Activated CD4-positive, alpha-beta T cell treated with anti-CD3 and anti-CD28 coated beads, Interleukin-2, amount 50 U/mL, for 48 hours (primary cell): ENCODE measurements at places on chromosomes 7 and 10.

GRCh38 chr7:92715963-92716362 is 120.4 kb downstream of the CDK6 start:
- no peak for DNase-seq

GRCh38 chr10:114560144-114560543 is 97.9 kb downstream of the ABLIM1 start:
- DNase-seq, result no peak

GRCh38 chr10:63766745-63767137 is 245.5 kb downstream of the REEP3 start:
- DNase-seq, result no peak

DNA sequence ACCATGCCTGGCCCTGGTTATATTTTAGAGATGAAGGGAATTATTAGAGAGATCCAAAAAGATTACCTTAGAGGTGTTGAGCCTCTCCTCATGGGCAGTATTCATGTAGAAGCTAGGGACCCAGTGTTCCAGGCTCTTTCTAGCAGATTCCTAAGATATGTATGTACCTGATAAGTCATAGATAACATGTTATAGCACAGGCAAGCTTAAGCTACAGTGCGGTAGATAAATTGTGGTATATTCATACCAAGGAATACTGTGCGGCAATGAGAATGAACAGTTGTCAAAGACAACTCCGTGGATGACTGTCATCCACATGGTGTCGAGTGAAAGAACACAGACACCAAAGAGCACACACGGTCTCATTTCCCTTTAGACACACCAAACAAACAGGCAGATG is 53.1 kb downstream of the TACR2 start:
- no peak for DNase-seq

GRCh38 chr7:106791526-106791925 is 73.6 kb upstream of the PIK3CG start:
- no peak for DNase-seq

- no peak for DNase-seq
Observed at GRCh38 chr7:132901241-132901640, 180.6 kb downstream of the CHCHD3 start.

- DNase-seq, result no peak
Observed at GRCh38 chr7:138710536-138711385, 9.6 kb upstream of the SVOPL start.

DNA sequence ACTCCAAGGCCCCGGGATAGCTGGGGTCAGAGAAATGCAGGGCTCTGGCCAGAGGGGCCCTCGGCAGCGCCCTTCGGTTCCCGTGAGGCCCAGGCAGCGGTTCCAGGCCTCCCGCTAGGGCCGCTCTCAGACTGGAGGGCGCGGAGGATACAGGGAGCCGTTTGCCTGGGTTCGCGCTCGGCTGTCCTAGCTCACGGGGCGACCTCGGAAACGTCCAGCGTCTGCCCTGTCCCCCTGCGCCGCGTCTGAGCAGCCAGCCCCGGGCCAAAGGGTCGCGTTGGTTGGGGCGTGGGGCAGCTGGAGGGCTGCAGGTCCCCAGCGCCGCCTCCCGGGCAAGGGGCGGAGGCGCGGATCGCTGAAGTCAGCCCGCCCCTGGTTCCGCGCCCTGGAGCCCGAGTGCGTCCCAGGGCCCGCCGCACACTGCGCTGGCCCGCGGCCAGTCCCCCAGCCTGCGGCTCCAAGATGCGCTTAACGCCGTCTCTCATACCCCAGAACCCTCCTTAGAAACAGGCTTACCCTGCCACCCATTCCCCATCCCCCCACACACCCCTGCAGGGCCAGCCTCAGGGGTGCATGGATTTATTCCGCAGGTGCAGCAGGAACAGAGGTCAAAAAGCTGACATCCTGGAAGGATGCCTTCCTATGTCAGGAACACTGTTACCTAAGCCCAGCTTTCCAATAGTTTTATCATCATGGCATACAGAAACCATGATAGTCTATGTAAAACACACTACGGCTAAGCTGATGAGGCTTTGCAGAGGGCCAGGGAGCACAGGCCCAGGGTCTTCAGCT is 22.1 kb upstream of the OPN4 start:
- no peak for DNase-seq

- no peak for DNase-seq
Observed at GRCh38 chr10:130493446-130494145, 357.4 kb downstream of the GLRX3 start.

DNA sequence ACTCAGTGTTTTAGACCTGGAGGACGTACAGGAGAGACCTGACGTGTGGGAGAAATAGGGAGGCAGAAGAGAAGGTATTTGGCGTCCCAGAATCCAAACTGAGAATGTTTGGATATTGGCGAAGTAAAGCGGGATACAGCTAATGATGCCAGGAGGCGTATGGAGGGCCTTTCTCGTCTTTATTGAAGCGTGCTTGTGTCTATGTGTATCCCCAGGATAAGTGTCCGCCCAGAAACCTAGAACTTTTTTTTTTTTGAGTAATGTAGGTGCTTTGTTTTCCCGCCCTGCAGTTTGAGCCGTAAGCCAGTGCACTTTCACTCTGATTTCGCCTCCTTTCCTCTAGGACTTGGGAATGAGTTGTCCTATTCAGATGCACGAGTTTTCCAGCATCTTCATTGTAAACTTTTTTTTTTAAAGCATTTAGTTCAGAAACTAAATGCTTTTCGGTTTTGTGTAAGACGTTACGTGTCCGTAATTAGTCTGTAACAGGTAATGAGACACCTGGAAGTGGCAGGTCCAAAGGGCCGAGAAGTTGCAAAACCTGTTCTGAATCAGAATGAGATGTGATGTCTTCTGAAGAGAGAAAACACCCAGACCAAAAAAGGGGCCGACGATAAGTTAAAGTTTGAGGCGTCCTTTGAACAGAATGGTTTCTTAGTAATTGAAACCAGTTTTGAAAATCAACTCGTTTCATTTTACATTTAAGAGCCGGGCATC is 746 bp downstream of the ARL5B start:
- peak; percentile 22 for DNase-seq

- no peak for DNase-seq
Observed at GRCh38 chr7:157890921-157891401, 554.2 kb downstream of the DNAJB6 start.

DNA sequence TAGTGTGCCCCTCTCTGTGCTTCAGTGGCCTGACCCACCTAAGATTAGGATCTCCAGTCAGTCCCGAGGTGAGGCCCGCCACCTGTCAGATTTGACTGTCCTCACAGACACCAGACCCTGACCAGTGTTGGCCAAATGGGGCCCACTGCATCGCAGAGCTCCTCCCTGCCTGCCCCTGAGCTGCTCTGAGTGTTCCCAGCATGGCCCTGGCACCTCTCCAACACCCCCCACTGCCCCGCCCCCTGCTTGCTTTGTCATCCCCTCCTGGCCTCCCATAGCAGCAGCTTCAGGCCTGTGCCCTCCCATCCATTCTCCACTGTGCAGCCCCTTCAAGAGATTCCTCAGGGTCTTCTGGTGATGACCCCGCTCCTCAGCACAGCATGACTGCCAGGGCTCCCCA is 67.6 kb downstream of the C10orf120 start:
- DNase-seq, result no peak

DNA sequence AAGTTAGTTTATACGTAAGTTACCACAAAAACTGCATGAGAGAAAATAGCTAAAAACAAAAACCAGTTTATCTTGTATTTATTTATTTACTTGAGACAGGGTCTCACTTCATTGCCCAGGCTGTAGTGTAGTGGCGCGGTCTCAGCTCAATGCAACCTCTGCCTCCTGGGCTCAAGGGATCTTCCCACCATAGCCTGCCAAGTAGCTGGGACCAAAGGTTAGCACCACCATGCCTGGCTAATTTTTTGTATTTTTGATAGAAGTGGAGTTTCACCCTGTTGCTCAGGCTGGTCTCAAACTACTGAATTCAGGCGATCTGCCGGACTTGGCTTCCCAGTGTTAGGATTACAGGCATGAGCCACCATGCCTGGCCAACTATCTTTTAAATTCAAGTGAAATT is 277.4 kb downstream of the PLXDC2 start:
- DNase-seq, result no peak

DNA sequence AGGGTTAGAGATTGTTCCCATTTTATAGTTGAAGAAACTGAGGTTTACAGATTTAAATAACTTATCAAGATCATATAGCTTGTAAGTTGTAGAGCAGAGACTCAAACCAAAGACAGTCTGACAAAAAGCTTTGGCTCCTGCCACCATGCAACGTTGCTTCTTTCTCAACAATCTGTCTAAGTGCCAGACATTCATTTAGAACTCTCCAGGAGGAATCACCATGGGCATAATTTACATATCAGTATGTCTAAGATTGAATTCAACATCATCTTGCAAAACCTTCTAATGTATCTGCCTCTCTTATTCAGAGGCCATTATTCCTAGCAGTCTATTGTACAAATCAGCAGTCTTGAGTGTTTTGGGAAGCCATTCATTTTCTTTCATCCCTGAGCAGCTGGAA is 163.5 kb upstream of the PLXDC2 start:
- DNase-seq, result no peak

- DNase-seq, result no peak
Observed at GRCh38 chr7:74284781-74285259, 4.4 kb upstream of the CLIP2 start.

DNA sequence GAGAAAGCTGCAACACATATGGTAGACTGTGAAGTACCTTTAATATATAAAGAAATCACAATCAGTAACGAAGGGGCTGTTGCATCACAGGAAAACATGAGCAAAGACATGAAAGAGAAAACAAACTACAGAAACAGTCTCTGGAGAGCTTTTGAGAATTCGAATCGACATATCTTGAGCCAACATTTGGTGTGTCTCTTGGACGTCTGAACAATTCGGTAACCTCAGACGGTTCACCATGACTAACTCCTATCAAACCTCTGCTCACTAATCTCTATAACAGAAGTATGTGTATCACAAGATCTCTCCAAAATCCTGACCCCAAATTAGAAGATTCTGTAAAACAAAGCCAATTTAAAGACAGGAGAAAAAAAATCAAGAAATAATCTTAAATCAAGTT is 262.0 kb upstream of the YAE1 start:
- no peak for DNase-seq

GRCh38 chr7:1251796-1252539 is 19.3 kb downstream of the UNCX start:
- no peak for DNase-seq

GRCh38 chr7:19437446-19437845 is 271.4 kb downstream of the POLR1F start:
- DNase-seq, result no peak

DNA sequence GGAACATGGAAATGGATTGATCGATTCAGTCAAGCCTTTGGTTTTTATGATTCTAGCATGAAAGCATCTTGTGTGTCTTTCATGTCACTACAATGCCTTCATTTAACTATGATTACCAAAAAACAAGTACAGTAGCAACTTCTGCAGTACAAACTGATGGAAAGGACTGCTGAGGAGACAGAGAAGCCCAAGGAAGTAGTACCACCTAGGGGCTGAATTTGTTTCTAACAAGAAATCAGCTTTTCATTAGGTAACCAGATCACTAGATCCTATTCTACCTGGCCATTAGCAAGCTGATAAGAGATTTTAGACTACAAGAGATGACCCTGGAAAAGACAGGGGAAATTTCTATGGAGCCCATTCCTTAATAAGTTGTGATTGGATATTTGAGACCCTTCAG is 3.2 kb upstream of the IFIT1 start:
- no peak for DNase-seq

GRCh38 chr7:91463330-91463729 is 199.1 kb downstream of the FZD1 start:
- no peak for DNase-seq

DNA sequence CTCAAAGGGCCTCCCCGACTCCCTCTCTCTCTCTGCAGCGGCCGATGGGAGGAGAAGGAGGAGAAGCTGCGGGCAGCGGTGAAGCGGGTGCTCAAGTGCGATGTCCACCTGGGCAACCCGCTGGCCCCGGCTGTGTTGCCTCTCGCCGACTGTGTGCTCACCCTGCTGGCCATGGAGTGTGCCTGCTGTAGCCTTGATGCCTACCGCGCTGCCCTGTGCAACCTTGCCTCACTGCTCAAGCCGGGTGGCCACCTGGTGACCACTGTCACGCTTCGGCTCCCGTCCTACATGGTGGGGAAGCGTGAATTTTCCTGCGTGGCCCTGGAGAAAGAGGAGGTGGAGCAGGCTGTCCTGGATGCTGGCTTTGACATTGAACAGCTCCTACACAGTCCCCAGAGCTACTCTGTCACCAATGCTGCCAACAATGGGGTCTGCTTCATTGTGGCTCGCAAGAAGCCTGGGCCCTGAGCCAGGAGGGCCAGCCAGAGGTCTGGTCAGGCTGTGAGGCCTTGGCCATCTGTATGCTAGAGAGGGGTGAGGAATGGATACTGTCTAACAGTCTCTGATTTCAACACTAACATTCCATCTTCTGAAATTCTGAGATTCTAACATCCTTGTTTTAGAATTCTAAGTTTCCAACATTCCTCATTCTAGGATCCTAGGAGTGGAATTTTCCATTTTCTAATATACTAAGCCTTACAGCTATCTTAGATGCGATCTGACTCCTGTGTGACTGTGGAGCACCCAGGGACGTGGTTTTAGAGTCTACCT is 3.6 kb downstream of the INMT start:
- DNase-seq, result no peak
